ENCODE measurements at places on chromosomes 3 and 15.

GRCh38 chr3:88259045-88259444, 109.3 kb downstream of the C3orf38 start:
- DNase-seq = no peak

GRCh38 chr3:116517308-116517707, 72.0 kb upstream of the LSAMP start:
- no peak for DNase-seq

- no peak for DNase-seq
Measured at GRCh38 chr3:102443021-102443420, 8.2 kb downstream of the ZPLD1 start.

DNA sequence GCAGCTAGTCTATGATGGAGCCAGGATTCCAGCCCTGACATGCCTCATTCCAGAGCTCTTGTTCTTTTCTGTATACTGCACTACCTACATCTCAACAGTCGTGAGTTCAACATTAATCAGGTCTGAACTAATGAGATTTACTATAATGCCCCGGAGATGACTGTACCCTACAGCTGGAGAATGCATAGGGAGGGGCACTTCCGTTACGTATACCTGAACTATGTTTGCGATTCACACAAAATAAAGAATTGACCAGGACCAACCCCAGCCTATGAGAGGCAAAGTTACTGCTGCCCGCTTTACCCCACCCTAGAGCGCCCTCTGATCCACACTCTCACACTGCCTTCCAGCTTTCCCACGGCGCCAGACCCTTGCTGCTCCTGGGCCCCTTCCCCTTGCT, 97.0 kb downstream of the IGF2BP2 start:
- no peak for DNase-seq

DNA sequence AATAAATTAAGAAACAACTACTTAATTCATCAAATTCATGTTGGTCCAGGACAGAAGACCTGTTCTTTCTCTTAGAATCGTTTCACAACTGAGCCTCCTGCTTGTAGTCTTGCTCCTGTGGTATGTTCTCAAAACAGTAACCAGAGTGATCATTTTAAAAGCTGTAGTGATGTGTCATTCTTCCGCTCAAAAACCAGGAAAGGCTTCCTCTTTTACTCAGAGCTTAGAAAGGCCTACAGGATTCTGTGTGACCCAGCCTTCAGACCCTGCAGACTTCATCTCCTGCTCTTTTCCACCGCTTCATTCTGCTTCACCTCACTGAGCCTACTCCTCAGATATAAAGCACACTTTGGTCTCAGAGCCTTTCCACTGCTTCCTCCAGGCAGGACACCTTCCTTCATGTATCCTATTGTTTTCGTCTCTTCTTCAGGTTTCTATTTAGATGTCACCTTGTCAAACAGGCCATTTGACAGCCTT, 22.7 kb downstream of the ST6GAL1 start:
- no peak for DNase-seq

DNA sequence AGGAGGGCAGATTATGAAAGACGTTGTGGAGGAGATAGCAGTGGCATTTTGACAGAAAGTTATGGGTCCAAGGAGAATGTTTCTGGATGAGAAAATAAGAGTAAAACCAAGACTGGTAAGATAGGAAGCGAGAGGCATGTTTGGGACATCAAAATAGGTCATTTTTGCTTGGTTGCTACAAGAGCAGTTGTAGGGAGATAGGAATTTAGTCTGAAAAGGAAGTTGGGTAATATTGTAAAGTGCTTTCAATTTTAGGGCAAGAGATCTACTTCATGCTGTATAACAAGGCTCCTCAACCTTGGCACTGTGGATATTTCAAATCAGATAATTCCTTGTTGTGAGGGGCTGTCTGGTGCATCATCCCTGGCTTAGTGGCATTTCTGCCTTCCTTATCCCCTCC, 118.0 kb upstream of the DPH6 start:
- no peak for DNase-seq

GRCh38 chr3:197427021-197427420, 128.6 kb upstream of the DLG1 start:
- DNase-seq = no peak

GRCh38 chr15:97482521-97482920, 478.0 kb upstream of the ARRDC4 start:
- DNase-seq = no peak

GRCh38 chr3:65246561-65246960, 558.8 kb upstream of the ADAMTS9 start:
- DNase-seq = no peak

DNA sequence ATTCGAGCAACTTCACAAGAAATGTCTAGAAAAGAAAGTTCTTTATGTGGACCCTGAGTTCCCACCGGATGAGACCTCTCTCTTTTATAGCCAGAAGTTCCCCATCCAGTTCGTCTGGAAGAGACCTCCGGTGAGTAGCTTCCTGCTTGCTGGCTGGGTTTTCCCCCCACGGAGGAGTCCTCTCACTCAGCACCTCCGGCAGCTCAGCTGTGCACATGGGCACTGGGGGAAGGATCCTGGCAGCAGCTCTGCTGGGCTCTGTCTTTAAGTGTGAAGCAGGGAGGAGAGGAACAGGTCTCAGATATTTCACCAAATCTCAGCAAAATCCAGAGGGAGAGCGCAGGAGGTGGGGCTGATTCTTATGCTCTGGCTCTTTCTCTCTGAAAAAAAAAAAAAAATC, 684 bp downstream of the CAPN3 start:
- no peak for DNase-seq

GRCh38 chr3:186502138-186502948, 41.8 kb downstream of the CRYGS start:
- no peak for DNase-seq

DNA sequence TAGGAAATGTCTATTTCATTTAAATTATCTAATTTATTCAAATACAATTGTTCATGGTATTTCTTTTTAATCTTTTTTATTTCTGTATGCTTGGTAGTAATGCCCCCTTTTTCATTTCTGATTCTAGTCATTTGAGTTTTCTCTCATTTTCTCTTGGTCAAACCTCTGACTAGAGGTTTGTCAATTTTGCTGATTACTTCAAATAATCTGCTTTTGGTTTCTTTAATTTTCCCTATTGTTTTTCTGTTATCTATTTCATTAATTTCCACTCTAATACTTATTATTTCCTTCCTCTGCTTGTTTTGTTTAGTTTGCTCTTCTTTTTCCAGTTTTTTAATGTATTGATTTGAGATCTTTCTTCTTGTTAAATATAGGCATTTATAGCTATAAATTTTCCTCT, 12.1 kb downstream of the FSD2 start:
- no peak for DNase-seq

- DNase-seq = no peak
Measured at GRCh38 chr3:140911822-140912221, 29.8 kb upstream of the SLC25A36 start.

DNA sequence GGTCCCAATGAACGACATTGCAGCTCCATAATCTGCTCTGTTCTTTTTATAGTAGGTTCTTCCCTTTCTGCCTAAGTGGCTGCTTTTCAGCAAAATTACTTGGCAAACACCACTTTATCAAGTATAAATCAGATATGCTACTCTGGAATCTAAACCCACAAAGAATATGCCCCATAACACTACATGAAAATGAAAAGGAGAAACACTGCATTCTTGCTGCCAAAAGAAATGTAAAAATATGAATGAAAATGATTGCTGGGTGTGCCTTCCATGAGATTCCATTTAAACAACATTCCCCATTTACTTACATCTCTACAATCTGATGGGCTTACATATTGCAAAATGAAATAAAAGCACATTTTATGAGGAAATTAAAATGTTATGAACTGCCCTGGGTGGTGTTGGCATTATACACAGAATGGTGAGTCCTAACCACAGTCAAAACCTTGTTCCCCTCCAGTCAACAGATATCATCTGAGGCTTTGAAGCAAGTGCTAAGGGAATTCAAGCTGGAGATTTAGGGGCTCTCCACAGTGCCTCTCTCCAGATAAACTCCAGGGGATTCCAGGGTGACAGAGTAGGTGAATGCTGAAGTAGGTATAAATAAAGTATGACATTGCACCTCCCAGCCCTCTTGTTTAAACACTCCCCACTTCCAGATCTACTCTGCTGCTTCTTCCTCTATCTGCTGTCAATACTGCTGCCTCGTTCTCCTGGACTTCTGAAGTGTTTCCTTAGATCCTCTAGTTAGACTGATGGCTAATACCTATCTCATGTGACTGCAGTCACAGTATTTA, 136.5 kb downstream of the RORA start:
- no peak for DNase-seq

GRCh38 chr3:44104043-44104442, 137.6 kb upstream of the TOPAZ1 start:
- no peak for DNase-seq

GRCh38 chr3:95442766-95443165, 1371.6 kb upstream of the EPHA6 start:
- DNase-seq = no peak

DNA sequence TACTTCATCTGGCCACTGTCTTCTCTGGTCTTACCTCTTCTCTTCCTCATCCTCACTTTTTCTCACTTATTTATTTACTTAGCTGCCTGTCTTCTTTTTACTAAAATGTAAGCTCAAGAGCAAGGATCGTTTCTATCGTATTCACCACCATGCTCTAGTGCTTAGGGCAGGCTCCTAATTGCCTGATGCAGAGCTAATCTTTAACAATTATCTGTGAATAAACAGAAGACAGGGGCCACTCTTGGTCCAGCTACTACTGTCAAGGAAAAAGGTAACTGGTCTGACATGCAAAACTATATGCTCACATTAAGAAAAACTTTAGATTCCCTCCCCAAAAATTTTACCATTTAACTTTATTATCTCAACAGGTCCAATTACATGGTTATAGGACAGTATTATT, 17.5 kb downstream of the PIK3R4 start:
- DNase-seq = no peak

DNA sequence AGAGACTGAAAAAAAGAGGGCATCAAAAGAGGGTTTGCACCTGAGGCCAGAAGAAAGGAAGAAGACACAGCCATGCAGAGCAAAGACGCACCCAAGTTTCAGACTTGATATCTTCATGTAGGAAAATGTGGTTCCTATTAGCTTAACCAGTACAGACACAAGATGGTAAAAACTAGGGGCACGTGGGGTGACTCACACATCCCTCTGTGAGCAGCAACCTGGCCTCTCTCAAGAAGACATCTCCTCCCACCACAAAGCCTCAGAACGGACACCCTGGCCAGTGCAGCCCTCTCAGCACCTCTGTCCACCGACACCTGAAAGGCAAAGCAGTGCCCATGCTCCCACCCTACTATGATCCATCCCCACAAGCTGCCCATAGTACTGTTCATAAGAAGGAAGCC, 33.3 kb downstream of the GLB1 start:
- DNase-seq = peak; percentile 40

- DNase-seq = no peak
Measured at GRCh38 chr3:31755926-31756658, 223.4 kb downstream of the STT3B start.

All from activated naive CD8-positive, alpha-beta T cell treated with anti-CD3 and anti-CD28 coated beads, Interleukin-2, amount 10 ng/mL, durations not matched to agents 7 days and 5 days (primary cell).